Stimulated activated CD4-positive, alpha-beta T cell treated with anti-CD3 and anti-CD28 coated beads, Interleukin-1b, Interleukin-23, amount 100 ng/mL, for 24 hours (primary cell): ENCODE measurements at places on chromosomes 11 and 22.

- DNase-seq = no peak
Observed at GRCh38 chr11:17764446-17765218, 30.1 kb downstream of the KCNC1 start.

- no peak for DNase-seq
Observed at GRCh38 chr11:75717608-75718418, at the start of gene MOGAT2. TSS of gene MOGAT2 (plus strand) at chr11:75717838. CDS start at chr11:75717889, 51 bp downstream.

DNA sequence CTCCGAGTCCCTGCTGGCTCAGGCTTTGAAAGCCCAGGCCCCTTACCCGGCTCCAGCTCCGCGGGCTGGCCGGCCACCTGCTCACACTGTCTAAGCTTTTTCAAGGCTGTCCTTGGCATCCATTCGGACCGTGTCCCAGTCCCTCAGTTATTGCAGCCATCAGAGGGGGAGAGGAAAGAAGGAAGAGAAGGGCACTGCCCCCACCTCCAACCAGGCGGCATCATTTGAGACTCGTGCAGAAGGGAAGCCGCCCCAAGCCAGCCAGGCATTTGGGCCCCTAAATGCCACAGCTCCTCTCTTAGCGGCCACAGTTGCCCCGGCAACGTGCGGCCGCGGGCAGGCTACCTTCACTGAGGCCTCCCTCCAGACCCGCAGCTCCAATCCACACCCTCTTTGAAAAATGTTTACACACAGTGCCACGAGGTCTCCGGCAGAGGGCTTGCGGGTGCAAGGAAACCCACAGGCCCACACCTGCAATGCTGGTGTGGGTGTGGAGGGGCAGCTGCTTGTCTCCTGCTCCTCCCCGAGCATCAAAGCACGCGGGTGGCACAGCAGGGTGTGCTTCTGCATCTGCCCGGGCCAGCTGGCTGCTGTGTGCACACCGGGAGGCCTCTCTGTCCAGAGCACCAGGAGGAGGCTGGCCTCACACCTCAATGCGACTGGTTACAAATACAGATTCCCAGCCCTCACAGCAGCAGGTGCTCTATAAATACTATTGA lies 124.4 kb downstream of the CTTN start:
- no peak for DNase-seq

DNA sequence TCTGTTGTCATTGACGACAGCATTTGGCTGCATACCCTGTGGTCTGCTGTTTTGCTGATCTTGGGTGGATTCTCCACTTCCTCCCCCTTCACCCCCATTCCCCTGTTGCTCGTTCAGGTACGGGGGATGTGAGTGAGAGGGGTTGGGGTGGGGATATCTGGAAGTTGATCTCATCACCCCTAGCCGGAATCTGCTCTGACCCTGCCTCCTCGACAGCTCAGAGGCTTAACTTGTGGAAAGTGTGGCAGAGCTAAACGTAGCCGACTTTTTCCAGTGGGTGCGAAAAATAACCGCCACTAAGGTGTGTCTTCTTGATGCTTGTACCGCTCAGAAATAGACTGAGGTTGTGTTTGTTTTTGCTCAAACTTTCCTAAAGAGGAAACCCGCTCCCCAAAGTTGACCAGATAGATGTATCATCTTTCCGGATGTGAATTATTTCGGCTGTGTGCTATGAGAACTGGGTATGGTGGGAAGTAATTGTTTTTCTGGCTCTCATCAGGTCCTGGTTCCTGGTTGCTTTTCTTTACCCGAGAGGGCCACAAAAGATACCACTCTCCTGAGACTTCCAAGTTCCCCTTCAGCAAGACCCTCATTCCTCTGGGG lies 6.6 kb downstream of the ZBTB16 start:
- DNase-seq = no peak

DNA sequence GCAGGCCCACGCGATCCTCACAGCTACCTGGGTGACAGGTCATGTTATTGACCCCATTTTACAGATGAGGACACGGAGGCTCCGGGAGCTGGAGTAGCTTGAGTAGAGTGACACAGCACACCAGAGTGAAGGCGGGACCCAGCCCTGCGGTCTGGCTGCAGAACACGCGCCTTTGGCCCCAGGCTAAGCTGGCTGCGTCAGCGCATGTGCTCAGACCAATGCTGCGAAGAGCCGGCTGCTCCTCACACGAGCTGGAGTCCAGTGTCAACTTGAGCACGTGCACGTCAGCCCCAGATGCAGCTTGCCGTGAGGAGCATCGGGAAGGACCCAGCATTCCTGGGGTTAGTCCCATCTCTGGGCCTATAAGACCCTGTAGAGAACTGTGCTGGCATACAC lies 49.9 kb downstream of the SCUBE1 start:
- DNase-seq = no peak

DNA sequence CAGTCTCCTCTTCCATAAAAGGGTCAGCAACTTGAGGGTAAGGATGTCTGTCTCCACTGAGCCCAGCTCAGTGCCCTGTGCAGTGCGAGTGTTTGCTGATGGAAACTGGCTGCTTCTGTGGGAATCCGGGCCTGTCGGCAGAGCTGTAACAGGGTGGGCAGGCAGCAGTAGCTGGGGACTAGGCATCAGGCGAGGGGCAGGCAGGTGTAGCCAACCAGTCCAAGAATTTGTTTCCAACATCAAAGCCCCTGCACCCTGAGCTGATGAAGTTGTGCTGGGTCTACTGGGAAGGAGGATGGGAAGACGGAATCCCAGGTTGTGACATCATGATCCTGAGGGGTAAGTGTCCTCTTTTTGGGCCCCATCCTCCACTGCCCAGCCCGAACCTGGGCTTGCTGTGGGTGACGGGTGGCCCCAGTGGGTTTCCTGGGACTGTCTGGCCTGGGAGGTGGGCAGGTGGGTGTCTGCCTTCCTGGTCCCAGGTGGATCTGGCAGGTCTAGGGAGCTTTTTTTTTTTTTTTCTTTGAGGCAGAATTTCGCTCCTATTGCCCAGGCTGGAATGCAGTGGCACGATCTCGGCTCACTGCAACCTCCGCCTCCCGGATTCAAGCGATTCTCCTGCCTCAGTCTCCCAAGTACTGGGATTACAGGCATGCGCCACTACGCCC lies 11.0 kb downstream of the SLC29A2 start:
- DNase-seq = no peak

- no peak for DNase-seq
Observed at GRCh38 chr11:118010738-118011461, 24.7 kb downstream of the IL10RA start.

GRCh38 chr22:36374603-36375024 lies 13.2 kb downstream of the MYH9 start:
- no peak for DNase-seq

DNA sequence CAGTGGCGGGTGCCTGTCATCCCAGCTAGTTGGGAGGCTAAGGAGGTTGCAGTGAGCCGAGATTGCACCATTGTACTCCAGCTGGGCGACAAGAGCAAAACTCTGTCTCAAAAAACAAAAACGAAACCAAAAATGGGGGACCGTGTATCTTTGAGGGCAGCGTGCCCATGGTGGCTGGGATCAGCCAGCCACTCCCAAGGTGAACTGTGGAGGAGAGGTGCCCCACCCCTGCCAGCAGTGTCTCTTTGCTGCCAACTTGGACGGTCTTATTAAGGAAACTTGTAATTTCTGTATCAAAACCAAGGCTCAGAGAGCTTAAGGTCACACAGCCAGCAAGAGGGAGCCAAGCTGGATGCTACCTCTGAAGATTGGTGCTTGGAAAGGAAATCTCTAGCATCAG lies 147.7 kb downstream of the CACNA1I start:
- DNase-seq = no peak

- DNase-seq = no peak
Observed at GRCh38 chr11:26993965-26994457, at the start of gene FIBIN. TSS of gene FIBIN (plus strand) at chr11:26994112. CDS start at chr11:26994527, 415 bp downstream.

- no peak for DNase-seq
Observed at GRCh38 chr11:110939471-110939870, 227.2 kb upstream of the ARHGAP20 start.
